ENCODE measurements at places on chromosomes 6 and 20.

GRCh38 chr6:2931970-2932748 lies 29.1 kb upstream of the SERPINB9 start:
- DNase-seq = peak; percentile 79

- DNase-seq = peak; percentile 86
Observed at GRCh38 chr6:17865798-17866725, 121.4 kb downstream of the KIF13A start.

- no peak for DNase-seq
Observed at GRCh38 chr6:100451577-100451976, 13.1 kb downstream of the SIM1 start.

GRCh38 chr20:51169813-51170212 lies 146.9 kb upstream of the KCNG1 start:
- DNase-seq = no peak

GRCh38 chr20:59378396-59378795 lies 78.0 kb downstream of the EDN3 start:
- DNase-seq = no peak

DNA sequence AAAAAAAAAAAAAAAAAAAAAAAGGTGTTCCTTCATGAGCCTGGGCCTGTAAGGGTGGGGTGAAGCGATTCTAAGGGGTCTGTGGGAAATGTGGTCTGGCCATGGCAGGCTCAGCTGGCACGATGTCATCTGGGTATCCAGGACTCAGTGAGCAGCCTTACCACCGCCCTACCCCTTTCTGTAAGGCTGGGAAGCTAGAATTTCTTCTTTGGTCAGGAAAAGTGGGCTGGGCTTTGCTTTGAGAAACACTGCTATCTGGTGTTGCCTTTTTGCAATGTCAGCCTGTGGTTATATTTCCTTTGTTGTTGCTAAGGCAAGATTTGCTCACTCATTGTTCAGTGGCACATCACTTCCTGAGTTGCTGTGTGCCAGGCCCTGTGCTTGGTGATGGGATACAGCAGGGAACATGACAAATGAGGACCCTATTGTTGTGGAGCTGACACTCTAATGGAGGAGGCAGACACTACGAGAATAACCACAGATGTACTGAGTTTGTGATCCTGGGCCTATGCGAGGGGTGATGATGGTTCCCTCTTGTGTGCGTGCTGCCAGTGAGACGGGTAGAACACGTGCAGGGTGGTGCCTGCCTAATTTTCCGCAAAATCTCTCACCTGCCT lies 45.9 kb upstream of the ZNFX1 start:
- peak; percentile 85 for DNase-seq

- DNase-seq = peak; percentile 53
Observed at GRCh38 chr6:89944826-89945407, 50.6 kb downstream of the GJA10 start.

- DNase-seq = no peak
Observed at GRCh38 chr6:107543088-107543487, 53.2 kb downstream of the SOBP start.

- DNase-seq = peak; percentile 27
Observed at GRCh38 chr20:52082612-52083011, 109.0 kb downstream of the ZFP64 start.

DNA sequence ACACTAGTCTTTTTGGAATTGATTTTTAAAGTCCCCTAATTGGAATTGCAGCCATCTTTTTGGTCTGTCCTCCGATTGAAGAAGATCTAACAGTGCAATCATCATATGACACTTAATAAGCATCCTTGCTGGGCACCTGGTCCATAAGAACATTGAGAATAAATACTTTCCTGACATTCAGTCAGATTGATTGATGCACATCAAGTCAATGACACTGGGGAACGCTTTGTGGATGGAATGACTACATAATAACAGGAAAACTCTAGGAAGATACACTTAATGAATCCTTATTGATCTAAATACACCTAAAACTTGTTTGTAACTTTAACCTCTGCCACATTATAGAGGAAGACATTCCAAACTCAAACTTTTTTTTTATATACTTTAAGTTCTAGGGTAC lies 255.7 kb downstream of the PRKN start:
- no peak for DNase-seq

GRCh38 chr6:148342350-148343046 lies at the start of gene SASH1:
Gene SASH1 (plus strand): TSS chr6:148342838. CDS start chr6:148343068, 230 bp downstream.
- DNase-seq = peak; percentile 88

- no peak for DNase-seq
Observed at GRCh38 chr20:12156252-12156651, 238.6 kb downstream of the BTBD3 start.

DNA sequence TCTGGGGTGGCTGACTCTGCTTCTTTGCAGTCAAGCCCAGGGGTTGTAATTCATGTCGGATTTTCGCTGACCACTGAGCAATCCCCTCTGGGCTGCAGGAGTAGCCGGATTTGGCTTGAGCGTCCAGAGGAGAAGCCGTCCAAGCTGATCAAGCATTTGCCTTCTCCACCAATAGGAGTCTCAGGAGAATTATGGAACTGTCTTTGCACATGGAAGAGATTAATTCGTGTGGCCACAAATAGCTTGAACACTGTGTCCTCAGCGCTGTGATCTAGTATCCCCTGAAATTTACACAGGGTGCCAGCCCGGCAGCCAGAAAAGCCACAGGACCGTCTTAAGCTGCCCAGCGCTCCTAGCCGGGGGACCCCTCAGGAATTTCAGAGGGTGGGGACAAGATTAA lies 37.1 kb downstream of the EYA2 start:
- DNase-seq = no peak

GRCh38 chr6:84929212-84929611 lies 164.8 kb upstream of the TBX18 start:
- DNase-seq = no peak

DNA sequence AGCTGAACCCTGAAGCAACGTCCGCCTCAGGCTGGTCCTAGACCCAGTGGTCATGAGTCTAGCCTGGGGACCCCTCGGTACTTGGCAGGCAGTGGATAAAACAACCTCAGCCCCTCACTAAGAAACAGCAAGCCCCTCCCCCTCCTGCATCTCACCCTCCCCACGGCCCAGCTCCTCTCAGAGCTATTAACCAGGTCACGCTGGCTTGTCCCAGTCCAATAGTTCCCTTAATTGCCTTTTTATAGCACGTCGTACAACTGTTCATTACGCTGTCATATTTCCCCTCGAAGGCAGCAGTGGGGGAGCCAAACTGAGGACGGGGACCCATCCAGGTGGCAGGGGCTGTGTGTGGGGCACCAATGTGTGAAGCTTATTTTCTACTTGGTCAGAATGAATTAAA lies 8.6 kb upstream of the SLC32A1 start:
- DNase-seq = no peak

DNA sequence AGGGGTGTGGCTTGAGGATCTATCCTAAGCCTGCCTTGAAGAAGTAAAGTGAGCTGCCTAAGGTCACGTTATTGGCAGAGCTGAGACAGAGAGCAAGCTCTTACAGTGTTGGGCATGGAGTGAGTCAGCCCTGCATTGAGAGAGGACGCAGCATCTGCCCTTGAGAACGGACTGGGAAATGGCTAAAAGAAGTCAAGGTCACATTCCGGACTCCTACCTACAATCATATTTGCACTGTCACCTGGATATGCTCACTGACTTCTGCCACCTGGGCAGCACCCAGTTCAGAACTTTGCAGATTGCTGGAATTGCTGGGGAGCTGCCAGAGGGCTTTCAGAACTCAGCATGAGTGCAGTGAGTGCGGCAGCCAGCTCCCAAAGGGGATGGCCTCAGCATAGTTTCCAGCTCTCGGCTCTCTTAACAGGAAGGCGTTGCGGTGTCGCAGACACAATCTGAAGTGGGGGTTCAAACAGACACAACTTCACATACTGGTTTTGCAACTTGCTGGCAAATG lies 199.3 kb upstream of the SGK1 start:
- DNase-seq = peak; percentile 98

DNA sequence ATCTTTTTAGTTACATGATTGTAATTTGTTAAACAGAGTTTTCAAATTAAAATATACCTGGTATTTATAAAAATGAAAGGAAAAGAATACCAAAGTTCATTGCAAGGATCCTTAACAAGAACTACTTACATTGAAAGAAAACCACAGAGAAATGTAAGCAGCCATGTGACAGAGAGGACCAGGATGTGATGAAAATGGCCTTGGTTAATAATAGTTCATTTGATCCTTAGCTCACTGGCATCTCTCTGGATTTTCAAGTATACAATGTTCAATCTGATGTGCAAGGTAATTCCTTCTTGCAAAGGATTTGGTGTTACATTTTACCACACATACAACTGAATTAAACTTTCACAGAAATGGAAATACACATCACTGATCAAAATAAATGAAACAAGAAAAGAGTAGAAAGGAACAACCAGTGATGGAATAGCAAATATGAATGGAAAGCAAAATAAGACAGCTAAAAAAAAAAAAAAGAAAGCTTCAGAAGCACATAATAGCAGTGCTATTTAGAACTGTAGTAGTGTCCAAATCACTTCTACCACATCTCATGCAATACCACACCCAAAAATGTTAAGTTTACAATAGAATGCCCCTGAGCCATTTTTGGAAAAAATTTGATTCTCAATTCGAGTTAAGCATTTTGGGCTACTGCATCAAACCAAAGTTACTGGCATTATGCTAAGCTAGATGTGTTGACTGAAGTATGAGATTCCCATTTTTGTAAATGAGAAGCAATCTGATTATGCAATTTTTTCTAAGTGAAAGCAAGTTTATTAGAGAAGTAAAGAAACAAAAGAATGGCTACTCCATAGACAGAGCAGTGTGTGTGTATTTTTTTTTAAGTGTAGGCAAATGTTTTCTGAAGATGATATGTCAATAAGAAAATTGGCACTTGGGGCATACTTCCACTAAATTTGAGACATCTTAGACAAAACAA lies 22.6 kb upstream of the HLA-A start:
- DNase-seq = no peak

- DNase-seq = no peak
Observed at GRCh38 chr6:113881478-113881980, 24.4 kb downstream of the MARCKS start.

DNA sequence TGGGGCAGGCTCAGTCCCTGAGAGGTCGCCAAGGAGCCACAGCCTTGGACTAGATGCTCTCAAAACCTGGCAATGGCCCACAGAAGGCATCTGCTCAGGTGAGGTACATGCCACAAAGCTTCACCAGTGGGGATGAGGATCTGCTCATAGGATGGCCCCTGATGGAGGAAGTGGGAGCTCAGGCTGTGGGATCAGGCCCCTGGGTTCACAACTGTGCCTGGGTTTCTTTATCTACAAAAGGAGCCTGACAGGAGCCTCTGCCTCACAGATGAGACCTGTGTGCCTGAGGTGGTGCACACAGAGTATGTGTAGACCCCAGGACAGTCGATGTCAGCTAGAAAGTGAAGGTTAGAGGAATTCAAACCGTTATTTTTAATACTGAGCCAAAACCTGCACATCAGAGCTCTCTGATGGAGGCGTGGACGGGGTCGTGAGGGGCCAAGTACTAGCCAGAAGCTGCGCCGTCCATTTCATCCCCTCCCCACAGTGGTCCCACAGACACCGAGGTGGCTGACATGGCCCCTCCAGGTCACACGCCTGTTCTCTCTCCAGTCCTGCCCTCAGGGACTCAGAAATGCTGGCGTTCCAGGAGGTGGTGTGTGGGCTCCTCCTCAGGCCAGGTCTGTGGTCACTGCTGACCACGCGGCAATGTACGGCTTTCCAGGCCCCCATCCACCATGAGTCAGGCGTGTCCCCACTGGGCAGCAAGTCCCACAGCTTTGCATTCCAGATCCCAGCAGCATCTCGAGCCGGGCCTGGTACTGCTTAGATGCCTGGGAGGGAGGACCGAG lies 33.3 kb downstream of the NTSR1 start:
- no peak for DNase-seq

DNA sequence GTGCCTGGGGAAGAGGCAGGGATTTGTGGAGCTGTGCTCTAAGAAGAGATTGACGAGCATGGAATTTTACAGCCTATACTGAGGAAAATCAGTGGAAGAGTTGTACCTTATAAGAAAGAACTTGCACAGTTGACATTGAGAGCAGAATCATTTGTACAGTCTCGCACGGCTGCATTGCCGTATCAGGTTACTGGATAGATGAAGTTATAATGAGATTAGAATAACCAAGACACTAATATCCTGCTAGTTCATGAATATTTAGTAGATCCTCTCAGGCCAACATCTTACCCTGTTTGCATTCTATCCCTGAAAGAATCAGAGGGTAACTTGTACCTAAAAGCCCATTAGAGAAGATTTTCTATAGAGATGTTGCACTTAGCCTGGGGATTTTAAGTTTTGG lies 447.1 kb downstream of the PREX1 start:
- DNase-seq = no peak

- no peak for DNase-seq
Observed at GRCh38 chr20:34040300-34040995, 46.7 kb downstream of the RALY start.

- peak; percentile 11 for DNase-seq
Observed at GRCh38 chr6:101110814-101111213, 229.7 kb upstream of the ASCC3 start.

GRCh38 chr6:46741482-46741881 lies 5.3 kb upstream of the ANKRD66 start:
- no peak for DNase-seq

DNA sequence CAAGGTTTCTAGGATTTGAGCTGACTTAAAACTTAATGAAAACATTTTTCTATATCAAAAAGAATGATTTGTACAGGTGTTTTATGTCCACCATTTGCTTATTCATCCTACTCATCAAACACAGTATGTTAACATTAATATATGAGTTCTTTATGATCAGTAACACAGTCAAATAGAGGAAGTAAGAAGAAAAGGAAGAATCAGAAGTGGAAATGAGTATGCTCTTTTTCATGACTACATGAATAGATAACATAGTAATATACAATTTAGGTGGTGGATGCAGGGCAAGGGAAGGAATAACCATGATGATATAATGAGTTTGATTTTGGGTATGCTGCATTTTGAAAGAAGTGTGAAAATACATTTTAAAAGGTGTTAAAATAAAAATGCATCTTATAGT lies 16.5 kb downstream of the KPNA5 start:
- DNase-seq = no peak

All from choroid plexus epithelial cell (primary cell).